ENCODE measurements at places on chromosomes 6 and 20.

DNA sequence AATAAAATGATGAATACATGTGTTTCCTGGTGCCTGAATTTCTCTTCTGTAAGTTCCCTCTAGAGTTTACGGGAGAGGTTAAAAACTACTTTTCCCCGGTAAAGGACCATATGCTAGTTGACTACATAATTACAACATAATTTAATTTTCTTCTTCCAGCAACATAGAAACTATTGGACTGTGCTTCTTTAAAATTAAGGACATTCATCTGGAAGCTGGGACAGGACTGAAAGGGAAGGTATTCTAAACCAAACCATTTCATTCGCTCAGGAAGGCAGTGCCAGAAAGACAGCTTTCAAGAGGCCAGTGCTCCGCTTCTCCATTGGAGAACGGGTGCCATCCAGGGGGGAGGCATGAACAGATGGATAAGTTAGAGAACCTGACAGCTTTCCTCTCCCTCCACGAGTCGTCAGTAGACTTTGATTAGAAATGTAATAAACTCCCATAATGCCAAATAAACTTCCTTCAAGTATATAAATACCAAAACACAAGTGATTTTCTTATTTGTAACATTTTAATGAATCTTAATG, 458.0 kb upstream of the SOX4 start:
- peak; percentile 55 for DNase-seq

DNA sequence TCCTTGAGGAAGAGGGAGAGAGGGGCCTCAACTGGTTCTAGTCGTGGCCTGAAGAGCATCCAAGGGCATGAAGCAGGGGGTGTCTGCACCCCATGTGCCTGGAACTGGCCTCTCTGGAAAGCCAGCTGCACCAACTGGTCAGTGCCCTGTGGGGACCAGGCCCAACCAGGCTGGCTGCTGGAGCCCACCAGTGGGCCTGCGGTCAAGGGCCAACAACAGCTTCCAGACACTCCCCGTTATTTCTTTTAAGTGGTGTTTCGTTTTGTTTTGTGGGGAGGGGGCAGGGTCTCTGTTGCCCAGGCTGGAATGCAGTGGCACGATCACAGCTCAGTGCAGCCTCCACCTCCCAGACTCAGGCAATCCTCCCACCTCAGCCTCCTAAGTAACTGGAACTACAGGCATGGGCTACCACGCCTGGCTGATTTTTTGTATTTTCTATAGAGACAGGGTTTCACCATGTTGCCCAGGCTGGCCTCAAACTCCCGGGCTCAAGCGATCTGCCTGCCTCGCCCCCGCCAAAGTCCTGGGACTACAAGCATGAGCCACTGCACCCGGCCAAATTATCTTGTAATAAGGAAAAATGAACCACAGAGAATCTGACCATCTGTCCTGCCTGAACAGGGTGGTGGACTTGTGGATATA, 11.9 kb upstream of the C20orf144 start:
- DNase-seq: no peak

GRCh38 chr20:54029176-54029575, 41.2 kb downstream of the BCAS1 start:
- no peak for DNase-seq

- no peak for DNase-seq
Observed at GRCh38 chr6:132910759-132911158, 96.4 kb downstream of the RPS12 start.

DNA sequence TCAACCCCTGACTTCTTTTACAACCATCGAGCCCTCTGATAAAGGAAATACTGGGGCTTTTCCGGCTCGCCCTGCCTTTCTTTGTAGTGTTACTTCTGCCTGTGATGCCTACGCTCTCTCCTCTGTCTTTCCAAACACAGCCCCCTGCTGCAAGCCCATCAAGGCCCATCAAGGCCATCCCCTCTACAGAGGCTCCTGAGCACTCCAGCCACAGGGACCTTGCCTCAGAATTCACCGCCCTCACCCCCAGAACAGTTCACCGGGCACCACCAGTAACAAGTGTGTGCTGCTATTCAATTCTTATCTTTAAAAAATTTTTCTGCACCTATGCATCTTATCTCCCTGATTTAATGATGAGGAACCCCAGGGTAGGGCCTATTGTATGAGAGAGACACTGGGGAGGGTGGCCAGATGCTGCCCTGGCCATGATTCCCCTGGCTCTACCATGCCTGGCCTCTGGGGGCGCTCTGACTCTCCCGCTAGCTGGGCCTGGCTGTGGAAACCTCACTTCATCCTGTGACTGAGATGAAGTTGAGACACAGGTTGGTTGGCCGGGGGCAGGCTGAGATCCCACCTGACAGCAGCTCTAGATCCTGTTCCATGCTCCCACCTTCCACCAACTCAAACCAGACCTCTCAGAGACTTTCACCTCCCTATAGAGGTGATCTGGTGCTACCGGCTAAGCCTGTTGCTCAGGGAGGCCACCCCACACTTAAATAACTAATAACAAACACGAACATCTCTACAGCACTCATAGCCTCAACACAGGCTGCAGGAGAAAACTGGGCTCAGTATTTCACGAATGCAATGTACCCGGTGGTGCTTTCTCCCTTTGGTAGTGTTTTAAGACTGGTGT, 19.2 kb upstream of the GLP1R start:
- DNase-seq: peak; percentile 76

DNA sequence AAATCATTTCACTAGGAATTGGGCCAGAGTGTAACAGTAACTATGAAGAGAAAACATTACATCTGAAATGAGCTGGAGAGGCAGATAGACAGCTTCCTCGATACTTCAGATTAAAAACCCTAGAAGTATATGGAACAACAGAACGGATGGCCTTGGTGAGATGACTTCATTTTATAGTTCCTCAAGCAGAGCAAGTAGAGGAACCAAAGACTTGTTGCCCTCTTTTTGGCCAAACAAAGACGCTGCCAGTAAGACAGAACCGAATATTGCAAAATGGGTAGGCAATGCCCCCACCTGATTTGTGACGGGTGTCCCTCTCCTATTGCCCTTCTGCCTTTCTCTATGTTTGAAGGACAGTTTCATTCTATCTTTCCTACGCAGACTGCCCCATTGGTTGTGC, 53.5 kb downstream of the AGPAT4 start:
- DNase-seq: no peak

- DNase-seq: no peak
Observed at GRCh38 chr6:9875605-9876353, 539.1 kb downstream of the TFAP2A start.

DNA sequence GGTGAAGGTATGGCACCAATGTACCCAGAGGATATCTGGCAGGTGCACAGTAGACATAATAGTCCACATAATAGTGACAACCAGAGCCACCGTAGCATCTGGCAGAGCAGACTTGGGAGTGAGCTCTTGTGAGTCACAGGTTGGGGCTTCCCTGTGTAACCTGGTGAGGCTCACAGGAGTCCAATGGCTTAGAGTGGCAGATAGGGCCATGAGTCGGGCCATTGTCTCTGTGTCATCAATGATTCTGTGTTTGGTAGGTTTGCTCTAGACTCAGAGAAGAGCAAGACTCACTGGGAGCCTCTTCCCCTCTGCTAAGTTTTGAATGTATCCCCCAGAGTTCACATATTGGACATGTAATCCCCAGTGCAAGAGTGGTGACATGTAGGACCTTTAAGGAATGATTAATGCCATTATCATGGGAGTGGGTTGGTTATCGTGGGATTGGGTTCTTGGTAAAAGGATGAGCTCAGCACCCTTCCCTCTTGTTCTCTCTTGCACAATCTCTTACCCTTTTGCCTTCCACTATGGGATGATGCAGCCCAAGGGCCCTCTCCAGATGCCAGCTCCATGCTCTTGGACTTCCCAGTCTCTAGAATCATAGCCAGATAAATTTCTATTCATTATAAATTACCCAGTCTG, 22.6 kb upstream of the SIRPA start:
- no peak for DNase-seq

DNA sequence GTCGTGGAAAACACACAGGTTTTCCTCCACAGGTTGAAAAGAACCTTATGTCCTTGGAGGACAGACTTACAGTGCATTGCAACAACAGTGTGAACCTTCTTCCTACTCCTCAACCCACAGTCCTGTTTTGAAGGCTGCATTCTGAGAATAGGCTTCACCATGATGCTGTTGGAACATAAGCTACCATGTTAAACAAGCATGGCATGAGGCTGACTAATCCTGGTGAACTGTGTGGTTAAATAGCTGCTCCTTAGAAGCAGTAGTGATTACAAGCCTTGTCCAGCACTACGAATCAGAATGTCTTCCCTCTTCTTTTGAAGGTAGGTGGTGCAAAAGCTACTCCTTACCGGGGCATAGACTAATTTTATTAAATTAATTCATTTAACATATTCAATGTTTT, 368.5 kb upstream of the EPHA7 start:
- no peak for DNase-seq

DNA sequence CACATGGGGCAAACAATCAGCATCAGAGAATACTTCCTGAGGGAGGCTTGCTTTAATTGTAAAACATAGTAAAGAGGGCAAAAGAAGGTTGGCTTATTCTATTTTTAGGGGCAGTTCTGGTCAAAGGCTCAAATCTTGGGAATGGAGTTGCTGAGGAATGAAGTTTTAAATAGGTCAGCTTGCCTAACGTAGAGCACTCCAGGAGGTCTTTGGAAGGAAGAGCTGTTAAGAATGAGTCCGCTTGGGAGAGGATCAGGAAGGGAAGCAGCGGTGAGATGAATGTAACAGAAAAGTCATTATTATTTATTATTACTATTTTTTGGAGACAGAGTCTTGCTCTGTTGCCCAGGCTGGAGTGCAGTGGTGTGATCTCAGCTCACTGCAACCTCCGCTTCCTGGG, 108.7 kb downstream of the ZFAND3 start:
- no peak for DNase-seq

DNA sequence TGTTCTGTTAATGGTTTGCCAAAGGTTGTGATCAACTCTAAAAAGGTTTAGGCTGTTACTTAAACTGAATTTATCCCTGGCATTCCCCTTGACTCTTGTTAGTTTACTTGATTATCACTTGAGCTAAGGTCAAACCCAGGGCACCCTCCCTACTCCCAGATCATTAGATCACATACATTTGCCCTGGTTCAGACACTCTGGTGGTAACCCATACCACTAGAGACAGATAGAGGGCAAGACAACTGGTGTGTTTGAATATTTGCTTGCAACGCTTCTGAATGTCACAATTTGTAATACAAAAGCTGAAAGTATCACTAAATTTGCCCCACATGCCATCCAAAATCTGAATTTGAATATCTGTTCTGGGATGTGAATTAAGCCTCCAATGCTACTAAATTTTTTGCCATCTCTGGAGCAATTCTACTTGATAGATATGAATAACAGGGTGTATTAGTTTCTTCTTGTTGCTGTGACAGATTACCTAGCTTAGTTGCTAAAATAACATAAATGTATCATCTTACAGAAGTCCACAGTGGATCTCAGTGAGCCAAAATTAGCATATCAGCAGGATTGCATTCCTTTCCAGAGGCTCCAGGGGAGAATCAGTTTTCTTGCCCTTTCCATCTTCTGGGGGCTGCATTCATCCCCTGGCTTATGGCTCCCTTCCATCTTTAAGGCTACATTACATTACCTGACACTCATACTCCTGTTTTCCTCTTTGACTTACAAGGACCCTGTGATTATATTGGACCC, 45.4 kb downstream of the FIG4 start:
- no peak for DNase-seq

- peak; percentile 79 for DNase-seq
Observed at GRCh38 chr6:28523241-28523622, 2.4 kb upstream of the GPX5 start.

- DNase-seq: no peak
Observed at GRCh38 chr6:152948150-152948768, 34.6 kb downstream of the FBXO5 start.

GRCh38 chr6:116562614-116563013, 8.7 kb upstream of the RWDD1 start:
- DNase-seq: no peak

- no peak for DNase-seq
Observed at GRCh38 chr20:34968042-34968775, 12.5 kb downstream of the MYH7B start.

DNA sequence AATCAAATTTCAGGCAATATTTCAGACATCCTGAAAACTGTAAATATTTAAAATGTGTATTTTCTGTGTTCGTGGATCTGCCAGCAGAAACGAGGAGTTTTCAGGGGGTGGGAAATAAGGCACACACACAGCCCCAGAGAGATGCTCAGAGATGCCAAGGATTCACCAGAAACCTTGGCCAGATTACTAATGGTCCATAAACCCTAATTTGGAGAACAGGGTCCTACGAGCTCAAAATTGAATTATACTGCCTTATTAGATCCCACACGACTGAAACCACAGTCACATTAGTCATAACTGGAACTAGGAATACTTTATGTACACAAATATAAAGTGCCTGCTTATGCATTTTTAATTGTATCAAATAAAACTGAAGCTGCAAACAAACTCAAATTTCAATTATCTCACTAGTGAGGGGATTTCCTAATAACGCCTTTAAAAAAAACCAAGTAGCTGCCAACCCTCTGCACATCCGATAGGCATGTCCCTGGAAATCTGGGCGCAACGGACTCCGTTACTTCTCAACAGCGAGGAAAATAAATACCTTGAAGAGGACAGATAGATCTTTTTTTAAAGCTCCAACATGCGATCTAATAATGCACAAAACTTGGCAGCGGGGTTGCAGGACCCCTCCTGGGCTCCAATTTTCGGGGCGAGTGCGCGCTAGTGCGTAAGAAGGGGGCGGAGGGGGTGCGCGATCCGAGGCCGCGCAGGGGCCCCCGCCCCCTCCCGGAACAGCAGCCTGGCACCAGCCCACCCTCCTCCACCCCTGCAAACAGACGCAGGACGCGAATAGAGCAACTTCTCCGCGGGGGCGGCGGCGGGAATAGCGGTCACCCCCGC, 897 bp downstream of the CHD6 start:
- peak; percentile 38 for DNase-seq

DNA sequence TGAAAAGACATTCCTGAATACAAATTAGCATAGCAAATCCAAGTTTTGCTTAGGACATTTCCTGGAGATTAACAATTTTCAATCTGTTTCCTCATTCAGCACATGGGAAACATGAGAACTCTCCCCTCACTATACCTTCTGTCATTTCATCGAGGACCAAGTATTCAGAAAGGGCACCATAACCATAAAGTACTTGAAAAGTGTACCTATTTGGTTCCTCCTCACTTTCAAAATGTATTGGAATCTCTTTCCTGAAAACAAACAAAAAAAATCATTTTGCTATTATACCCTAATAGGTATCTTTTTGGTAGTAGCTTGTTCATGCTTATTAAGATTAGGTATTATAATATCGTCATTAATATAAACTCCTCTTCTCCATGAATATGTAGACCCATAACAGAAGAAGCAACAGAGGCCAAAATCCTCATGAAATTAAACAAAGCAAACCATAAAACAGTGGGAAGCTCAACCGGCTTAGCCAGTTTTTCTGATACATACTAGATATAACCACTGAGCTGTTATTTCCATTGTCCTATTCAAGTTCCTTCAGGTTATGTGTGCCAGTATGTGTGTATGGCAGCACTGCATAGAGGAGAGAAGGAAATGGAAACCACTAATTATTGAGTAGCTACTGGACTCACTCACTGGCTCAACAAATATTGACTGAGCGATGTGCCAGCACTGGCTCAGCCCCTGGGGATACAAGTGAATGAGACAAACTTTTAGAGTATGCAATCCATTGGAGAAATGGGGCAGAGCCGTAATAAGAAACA, 274.0 kb downstream of the MAFB start:
- no peak for DNase-seq

All from WERI-Rb-1 (cell line).